Stimulated activated CD4-positive, alpha-beta T cell treated with anti-CD3 and anti-CD28 coated beads, TNF-alpha, amount 100 ng/mL, for 1 hour (primary cell): ENCODE measurements at places on chromosomes 7 and 10.
A peak's percentile ranks its signal among the peaks of the same experiment; 100 is the strongest.

GRCh38 chr7:17234030-17234397 is 64.4 kb upstream of the AHR start:
- DNase-seq = peak; percentile 20

DNA sequence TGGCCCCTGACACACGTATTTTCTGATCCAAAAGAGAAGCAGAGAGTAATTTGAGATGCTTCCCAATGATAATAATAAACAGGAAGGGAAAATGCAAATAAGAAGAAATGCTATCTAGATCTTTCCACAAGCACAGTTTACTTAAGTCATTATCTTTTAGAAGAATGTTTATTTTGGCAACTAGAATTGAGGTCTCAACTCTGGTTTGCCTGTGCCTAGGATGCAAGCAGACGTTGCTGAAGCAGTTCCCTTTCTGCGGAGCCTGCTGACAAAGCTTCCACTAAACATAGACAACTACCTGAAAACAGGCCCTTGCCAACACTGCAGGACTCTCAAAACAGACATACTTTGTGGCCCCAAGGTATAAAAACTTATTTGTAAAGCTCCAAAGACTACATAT is 315.8 kb upstream of the POM121L12 start:
- no peak for DNase-seq

DNA sequence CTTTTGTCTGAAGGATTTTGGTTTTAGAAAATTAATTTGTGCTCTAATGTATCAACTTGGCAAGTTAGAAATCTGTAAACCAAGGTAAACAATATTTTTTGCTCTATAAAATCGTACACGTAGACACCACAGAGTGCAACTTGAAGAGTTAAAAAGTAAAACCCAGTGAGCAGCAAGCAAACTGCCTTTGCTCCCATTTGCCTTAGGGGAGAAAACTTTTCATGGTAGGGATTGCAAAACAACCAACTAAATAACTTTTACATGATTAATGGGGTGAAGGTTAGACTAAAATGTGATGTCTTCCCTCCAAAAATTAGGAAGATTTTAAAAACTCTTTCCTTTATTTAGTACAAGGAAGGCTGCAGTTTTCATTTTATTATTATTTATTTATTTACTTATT is 224.2 kb upstream of the LYZL1 start:
- DNase-seq = no peak

DNA sequence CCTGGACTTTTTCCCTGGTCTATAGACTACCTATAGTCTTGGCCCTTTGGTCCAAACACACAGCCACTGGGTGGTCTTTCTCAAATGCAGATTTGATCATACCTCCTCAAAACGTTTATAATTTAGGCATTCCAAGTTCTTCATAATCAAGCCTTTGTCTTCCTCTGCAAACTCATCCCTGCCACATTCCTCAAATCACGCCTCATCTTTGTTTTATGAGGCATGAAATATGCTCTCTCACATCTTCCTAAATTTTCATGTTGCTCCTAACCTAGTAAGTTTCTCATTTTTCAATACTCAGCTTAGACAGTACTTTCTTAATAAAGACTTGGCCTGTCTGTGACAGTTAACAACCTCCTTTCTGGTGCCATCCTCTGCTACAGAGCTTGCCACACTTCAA is 10.9 kb upstream of the HERC4 start:
- no peak for DNase-seq

DNA sequence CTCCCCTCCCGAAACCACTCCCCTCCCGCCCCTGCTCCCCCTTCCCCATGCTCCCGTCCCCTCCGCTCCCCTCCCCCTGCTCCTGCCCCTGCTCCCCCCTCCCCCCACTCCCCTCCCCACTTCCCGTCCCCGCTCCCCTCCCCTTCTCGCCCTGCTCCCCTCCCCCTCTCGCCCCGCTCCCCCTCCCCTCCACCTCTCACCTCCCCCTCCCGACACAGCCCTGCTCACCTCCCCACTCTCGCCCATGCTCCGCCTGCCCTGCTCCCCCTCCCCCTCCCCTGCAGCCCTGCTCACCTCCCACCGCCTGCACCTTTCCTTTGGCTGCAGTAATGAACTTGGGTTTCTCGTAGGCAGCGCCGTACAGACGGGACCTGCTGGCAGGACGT is 49.9 kb upstream of the NKX6-2 start:
- no peak for DNase-seq

- DNase-seq = no peak
These were observed 98.0 kb upstream of the GLCCI1 start for GRCh38 chr7:7870555-7870954.

DNA sequence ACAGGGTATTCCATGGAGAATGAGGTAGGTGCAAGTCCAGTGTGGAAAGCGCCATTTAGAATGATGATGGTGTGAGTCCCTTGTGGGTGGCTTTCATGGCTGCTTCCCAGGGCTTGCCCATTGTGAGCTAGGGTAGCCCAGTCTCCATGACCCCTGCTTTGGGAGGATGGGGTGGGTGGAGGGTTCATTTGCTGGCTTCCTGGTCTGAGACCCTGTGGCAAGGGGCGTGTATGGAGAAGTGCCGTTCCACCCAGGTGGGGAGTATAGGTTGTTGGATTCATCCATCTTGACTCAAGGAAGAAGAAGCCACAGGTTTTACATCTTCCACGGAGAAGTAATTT is 27.7 kb downstream of the CCM2 start:
- no peak for DNase-seq

- no peak for DNase-seq
These were observed 35.5 kb upstream of the KCNMA1 start for GRCh38 chr10:77673101-77673500.

- DNase-seq = peak; percentile 0
These were observed at the start of gene HOXA10 for GRCh38 chr7:27173956-27174873. TSS of gene HOXA10 (minus strand) at chr7:27174320. CDS start at chr7:27174306, 14 bp downstream.

DNA sequence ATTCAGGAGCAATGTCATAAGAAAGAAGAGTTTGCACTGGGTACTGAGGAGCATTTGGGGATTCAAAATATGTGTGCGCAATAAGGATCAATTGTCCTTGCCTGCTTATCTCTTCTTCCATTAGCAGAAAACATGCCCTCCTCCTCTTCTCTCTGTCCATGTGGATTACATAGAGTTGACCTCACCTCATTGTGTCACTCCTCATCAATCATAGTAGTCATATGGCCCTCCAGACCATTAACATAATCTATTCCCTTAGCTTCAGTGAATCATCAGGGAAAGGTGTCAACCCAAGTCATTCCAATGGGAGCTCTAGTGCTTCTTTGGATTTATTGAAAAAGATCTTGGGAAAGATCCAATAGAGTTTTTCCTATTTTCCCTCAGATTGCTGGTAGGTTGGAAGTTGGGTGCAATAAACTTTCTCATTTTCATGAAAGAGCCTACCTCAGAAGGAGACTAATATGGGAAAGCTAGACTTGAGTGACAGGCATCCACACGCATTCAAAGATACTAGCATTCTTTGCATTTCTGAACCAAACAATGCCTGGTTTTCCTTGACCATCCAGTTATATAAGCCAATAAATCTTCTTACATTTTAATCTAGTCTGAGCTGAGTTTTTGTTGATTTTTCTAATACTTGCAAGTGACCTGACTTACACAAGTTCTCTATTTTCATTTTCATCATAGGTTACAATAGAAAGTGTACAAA is 71.5 kb upstream of the FAM13C start:
- no peak for DNase-seq

GRCh38 chr10:30529373-30529998 is 95.5 kb downstream of the MAP3K8 start:
- DNase-seq = peak; percentile 40

- DNase-seq = peak; percentile 13
These were observed 90.3 kb downstream of the MYL10 start for GRCh38 chr7:101538596-101539459.

DNA sequence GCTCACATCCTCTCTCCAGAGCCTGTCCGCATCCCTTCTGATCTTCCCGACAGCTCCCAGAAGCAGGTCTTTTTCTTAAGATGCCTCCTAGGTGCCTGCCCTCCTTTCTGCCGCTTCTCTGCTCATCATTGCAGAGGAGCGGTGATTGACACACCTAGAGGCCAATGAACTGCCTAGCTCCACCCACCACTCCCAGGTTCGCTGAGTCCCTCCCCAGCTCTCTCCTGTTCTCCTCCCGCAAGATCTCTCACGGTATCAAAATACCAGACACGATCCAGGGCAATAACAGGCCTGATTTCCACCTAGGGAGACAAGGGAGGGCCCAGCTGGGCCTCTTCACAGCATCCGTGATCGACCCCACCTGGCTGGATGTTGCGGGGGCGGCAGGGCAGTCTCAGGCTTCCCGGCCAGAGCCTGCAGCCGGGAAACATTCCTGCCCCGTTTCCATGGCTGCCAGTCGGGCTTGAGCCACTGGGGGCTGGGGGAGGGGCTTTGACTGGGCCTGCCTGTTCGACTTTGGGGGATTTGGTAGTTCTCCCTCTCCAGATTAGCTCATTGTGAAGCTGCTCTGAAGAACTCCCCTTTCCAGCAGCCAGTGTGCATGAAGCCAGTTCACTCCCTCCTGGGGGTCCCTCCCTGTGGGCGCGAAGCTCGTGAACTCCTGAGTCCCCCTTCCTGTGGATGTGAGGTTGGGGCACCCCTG is 373.5 kb downstream of the RPS24 start:
- DNase-seq = peak; percentile 61

DNA sequence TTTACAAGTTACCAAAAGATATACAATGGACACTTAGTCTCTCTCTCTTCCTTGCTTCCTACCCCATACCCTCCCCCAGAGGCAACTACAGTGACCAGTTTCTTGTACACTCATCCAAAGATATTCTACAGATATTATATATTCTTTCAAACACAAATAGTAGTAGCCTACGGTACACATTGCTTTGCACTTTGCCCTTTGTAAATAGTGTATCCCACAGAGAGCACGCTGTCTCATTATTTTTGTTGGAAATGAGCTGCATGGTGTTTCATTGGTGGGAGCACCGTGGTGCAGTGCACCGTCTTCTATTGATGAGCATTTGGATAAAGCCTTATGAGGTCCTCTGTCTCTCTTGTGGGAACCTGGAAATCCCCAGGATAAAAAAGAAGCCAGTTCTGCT is 24.2 kb downstream of the STRA8 start:
- DNase-seq = no peak

- DNase-seq = no peak
These were observed 172.4 kb upstream of the LANCL2 start for GRCh38 chr7:55192723-55193122.

DNA sequence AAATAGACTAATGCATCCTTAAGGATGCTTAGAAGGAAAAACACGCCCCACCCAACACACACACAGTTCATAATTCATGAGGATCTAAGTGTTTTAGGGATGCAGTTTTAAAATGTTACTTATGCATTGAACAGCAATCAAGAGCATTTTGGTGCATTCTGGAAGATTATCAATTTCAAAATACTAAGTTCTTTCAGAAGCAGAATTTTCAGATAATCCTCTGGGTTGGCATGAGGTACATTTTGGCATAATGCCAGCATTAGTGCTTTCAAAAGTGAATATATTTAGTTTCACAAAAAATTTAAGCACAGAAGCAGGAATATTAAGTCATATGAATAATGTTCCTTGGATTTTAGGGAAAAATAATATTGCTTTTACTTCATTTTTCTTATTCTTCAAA is 937.1 kb downstream of the REEP3 start:
- no peak for DNase-seq

- no peak for DNase-seq
These were observed 57.6 kb downstream of the SNX10 start for GRCh38 chr7:26349005-26349915.

DNA sequence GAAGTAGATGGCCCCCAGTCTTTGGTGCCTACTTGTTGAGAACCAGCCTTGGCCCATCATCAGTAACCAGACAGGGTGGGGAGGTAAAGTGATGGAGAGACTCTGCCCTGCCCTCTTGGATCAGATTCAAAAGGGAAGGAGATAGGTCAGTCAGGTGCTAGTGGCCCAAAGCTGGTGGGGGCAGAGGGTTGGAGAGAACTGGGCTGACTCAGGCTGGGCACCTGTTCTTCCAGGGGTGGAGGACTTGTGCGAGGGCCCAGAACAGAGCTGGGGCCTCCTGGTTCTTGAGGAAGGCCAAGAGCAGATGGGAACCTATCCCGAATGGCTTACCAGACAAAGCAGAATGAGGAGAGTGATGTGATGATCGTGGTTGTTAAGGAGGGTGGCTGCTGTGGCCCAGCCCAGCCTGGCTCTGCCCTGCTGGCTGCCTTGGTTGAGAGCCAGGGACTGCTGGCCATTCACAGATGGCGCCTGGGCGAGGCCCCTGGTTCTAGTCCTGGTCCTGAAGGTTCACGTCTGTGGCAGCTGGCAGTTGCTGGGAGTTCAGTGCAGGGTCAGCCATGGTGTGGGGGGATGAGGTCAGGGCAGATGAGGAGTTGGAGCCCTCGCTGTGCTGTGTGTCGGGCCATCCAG is 36.6 kb downstream of the PALD1 start:
- no peak for DNase-seq

- no peak for DNase-seq
These were observed 6.2 kb upstream of the PIK3CG start for GRCh38 chr7:106858618-106859532.

- DNase-seq = no peak
These were observed 64.1 kb upstream of the EEPD1 start for GRCh38 chr7:36088966-36089365.

DNA sequence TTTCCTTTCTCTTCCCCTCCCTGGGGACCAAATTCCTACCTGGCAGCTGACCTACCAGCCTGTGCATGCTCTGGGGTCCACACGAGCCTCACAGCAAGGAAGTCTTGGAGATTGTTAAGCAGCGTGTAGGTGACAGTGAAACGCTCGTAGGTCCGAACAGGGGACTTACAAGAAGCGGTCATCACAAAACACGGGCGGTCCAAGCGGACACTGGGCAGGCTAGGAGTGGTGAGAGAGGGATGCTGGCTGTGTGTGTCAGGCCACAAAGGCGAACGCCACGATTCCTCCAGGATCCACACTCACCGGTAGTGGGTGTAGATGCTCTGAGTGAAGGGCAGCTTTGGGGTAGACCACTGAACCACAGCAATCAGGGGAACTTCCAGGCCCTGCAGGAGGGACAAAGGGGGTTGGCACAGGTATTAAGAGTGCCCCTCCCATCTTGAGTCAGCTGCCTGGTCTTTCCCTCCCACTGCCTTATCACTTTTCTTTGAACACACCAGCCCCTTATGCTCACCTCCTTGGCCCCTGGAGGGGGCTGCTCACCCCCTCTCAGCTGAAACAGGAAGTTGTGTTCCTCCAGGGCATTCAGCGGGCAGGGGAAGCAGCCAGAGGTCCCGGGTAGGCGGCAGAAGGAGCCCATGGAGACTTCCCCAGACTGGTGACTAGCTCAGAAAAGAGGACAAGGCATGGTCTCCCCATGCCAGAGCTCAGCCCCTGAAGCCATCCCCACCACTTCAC is 2.0 kb downstream of the TRAPPC14 start:
- no peak for DNase-seq

DNA sequence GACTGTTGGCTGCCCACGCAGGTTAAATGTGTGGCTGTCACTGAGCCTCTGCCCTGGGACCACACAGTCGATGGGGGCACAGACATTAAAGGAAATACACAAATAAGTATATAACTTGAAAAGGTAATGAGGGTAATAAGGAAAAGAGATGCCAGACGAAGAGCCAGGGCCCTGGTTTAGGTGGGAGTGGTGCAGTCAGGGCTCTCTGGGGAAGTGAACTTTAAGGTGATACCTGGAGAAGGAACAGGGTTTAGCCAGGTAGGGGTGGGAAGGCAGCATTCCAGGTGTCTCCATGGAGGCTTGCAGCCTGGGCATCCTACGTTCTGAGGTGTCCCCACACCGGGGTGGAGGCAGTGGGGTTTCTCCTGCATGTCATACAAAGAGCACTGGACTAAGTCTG is 50.4 kb downstream of the UNC5B start:
- no peak for DNase-seq
